Hair follicle dermal papilla cell (primary cell): ENCODE measurements at places on chromosomes 5 and 9. TPM values are rescaled to one million over a fixed set of nuclear protein-coding genes. Genes with fewer than 3 reads are reported as not detected.

SNCB gene
- not detected in 2 replicates for total RNA-seq

MCC gene
- 47.1 and 63.6 TPM in 2 replicates for total RNA-seq

SARDH gene
- 1.5 and 1.9 TPM in 2 replicates for total RNA-seq

GKAP1 gene
- 0.49 and 0.65 TPM in 2 replicates for total RNA-seq

SVEP1 gene
- 107 and 127 TPM in 2 replicates for total RNA-seq

LRRC14B gene
- total RNA-seq = not detected in 2 replicates

INVS gene
- 31.6 and 35.7 TPM in 2 replicates for total RNA-seq

NFIB gene
- 7.8 and 13.7 TPM in 2 replicates for total RNA-seq

LCN10 gene
- total RNA-seq = not detected in 2 replicates

TEX48 gene
- not detected in 2 replicates for total RNA-seq

TRPM6 gene
- total RNA-seq = under 0.01 and 0.12 TPM in 2 replicates

SLC6A18 gene
- not detected in 2 replicates for total RNA-seq

ASS1 gene
- total RNA-seq = 717 and 1,005 TPM in 2 replicates

AOPEP gene
- total RNA-seq = 242 and 279 TPM in 2 replicates
